Urothelium cell line (cell line): ENCODE measurements at places on chromosomes 12 and 14.

DNA sequence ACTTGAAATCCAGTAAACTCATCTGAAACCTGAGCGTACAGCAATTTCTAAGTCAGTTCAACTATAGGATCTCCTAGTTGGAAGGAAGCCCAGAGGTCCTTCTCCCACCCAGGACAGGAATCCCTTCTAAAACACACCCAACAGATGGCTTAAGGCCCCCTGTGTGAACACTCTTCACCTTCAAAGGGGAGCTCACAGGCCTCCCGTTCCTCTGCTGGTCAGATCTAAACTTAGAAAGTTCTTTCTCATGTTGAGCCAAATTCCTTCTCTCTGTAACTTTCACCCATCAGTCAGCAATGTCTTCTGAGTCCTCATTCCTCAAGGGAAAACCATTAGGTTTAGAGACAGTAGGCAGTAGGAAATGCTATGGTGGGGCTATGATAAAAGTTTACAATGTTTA, 355.2 kb downstream of the PCNX1 start:
- DNase-seq = no peak

DNA sequence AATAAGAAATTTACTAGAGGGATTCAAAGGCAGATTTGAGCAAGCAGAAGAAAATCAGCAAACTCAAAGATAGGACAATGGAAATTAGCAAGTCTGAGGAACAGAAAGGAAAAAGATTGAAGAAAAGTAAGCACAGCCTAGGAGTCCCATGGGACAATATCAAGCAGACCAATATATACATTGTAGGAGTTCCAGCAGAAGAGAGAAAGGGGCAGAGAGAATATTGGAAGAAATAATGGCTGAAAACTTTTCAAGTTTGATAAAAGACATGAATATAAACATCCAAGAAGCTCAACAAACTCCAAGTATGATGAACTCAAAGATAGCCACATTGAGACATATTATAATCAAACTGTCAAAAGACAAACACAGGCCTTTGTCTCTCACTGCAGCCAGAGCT, 25.2 kb downstream of the ATP23 start:
- DNase-seq = no peak

GRCh38 chr14:98959958-98960616, 311.9 kb downstream of the BCL11B start:
- DNase-seq = no peak

DNA sequence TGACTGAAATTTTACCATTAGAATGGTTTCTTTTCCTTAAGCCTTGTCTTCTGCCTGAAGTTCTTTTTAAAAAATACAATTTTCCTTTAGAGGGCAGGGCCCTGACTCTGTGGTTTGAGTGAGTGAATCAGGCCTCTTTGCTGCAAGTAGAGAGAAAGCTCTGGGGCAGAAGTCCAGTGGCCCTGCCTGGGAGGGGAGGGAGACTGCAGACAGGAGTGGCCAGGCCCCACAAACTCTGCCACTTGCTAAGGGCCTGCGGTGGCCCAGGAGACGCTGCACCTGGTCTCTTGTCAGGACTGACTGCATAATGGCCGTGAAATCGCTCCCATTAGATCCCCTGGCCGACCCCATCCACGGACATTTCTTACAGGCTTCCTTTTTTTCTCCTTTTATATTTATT, 25.5 kb downstream of the TSPAN11 start:
- DNase-seq = no peak

DNA sequence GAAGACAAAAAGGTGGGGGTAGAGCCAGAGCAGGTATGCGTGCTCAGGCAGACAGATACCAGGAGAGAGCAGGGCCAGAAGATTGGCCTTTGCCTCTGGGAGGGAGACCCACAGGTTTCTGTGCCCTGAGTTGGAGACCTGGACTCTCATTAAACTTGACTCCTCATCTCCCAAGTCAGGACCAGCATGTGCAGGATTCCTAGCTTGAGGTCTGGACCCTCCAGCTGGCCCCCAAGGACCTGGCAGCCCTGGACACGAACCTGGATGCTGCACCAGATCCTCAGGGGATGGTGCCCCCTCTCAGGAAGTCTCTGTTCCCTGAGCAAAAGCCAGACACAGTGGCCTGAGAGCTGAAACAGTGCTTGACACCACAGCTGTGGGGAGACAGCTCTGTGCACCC, 10.5 kb upstream of the KRT73 start:
- no peak for DNase-seq

DNA sequence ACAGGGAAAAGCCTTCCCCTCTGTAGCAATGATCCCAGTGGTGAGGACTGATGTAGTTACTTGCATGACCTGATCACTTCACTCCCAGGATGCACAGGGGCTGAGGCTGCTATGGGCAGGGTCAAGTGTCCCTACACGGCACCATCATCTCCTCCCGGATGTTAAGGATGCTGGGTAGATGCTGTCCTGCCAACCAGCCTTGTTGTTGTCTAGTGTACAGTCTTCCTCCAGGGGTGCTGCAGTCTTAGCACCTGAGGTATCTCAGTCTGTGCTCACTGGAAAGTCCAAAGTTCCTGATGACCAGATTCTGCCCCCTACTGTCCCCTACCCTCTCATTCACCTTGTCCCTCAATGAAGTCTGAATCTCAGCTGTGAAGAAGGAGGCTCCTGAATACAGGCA, 20.1 kb downstream of the CPM start:
- DNase-seq = no peak

DNA sequence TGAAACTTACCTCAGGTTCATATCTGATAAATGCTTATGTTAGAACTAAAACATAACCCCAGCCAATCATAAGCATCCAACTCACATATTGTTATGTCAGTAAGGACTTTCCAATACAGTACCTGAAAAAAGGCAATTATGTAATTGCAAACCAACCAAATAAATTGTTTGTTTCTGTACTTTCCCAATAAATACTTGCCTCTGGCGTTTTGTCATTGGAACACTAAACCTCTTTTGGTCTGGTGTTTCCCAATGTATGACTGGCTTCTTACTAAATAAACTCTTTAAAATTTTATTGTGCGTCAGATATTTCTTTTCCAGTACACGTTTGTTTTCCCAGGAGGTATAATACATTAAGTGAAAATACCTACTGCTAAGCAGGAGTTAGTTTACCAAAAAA, 6.7 kb upstream of the PTPRB start:
- no peak for DNase-seq

- DNase-seq = no peak
Observed at GRCh38 chr12:92041742-92042141, 103.9 kb downstream of the BTG1 start.

GRCh38 chr12:84435682-84436081, 476.9 kb downstream of the SLC6A15 start:
- no peak for DNase-seq
